ENCODE measurements at places on chromosomes 2 and 18. TPM values are rescaled to one million over a fixed set of nuclear protein-coding genes. Genes with fewer than 3 reads are reported as not detected.

- DNase-seq, result no peak
Measured at GRCh38 chr18:80191264-80191663, 56.0 kb downstream of the PARD6G start.

ANKRD53 gene
- polyA plus RNA-seq, result 0.36 TPM

DNA sequence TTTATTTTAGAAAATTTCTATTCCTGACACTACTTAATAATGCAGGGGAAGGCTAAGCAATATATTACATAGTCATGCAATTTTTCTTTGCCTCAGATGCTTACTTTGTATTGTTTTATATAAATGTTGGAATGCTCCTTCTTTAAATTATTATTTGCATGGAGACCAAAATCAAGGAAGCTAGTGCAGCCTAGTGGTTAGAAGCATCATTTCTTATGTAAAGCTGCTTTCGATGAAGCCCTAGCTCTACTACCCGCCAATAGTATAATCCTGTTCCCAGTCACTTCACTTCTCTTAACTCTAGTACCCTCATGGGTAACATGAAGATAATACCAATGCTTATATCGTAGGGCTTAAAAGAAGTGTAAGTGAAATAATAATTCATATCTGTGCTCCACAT is 198.9 kb downstream of the LRATD1 start:
- DNase-seq, result no peak

DNA sequence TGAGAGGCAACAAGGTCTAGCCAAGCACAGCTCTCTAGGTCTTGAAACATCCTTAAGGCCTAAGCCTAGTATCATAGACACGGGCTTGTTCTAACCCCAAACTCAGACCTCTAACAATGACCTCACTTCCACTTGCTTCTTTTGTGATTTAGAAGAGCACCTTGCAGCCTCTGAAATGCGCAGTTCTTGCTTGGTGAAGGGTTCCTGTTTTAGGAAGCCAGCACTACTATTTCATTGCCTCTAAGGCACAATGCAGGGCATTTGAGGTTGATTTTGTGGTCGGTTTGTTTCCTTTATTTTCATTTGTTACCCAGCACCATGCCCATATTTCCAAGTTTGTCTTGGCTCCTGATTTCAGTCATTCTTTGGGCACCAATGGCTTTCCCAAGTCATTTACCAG is 117.0 kb upstream of the CYP1B1 start:
- DNase-seq, result no peak

- DNase-seq, result no peak
Measured at GRCh38 chr2:239138610-239139009, 262.2 kb downstream of the HDAC4 start.

LOXHD1 gene
- not detected for polyA plus RNA-seq

DNA sequence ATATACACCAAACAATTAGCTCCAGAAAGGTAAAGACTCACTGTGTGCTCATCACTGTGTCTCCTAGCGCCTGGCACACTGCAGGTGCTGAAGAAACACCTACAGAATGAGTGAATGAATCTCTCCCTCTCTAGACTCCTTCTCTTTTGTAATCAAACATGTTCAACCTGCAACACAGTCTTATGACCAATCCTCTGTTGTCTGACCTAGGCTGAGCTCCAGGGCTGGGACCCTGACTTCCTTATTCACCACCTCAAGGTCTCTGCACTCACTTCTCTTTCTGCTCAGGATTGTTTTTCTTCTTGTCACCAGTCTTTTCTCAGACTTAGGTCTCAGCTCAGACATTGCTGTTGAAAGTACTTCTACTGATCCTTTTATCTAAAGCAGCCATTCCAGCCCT is 9.8 kb downstream of the CKAP2L start:
- DNase-seq, result no peak

OXER1 gene
- polyA plus RNA-seq, result not detected

- DNase-seq, result no peak
Measured at GRCh38 chr2:54712516-54712915, 10.9 kb upstream of the EML6 start.

SLC8A1 gene
- 34.5 TPM for polyA plus RNA-seq

DNA sequence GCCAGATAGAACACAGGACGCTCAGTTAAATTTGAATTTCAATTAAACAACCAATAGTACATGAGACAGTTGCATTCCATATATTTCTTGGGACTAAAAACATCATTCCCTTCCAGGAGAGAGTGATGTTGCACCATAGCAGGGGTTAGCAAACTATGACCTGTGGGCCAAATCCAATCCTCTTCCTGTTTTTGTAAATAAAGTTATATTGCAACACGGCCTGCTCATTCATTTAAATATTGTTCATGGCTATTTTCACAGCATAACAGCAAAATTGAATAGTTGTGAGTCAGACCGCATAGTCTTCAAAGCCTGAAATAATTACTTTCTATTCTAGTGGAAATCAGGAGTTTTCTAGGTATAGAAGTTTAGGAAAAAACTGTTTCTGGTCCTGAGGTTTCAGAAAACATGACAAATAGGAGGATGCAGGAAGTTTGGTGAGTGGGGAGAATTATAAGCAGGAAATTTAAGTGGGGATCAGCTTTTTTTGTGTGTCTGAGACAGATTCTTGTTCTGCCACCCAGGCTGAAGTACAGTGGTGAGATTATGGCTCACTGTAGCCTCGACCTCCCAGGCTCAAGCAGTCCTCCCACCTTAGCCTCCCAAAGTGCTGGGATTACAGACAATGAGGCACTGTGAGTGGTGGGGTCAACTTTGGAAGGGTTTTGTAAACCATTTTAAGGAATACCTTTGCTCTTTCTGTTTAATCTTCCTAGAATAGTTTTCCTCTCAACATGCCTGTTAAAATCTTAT is 131.5 kb downstream of the SOCS6 start:
- DNase-seq, result peak; percentile 74

- DNase-seq, result no peak
Measured at GRCh38 chr2:216245391-216245975, 126.8 kb downstream of the MARCHF4 start.

DNA sequence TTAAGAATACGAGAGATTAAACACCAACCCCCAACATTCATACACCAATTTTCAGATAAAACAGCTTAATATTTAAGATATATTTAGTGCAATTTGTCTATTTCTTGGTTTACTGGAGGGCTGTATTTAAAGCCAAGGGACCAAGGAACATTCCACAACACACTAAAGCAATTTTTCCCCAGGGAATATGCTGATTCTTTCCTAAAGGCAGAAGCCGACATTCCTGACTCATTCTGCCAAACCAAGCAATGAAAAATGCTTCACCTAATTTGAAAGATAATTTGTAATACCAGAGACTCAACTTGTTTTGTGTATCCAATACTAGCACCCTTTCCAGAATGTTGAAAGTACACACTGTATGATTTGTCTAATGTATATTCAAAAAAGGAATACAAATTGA is 1267.6 kb upstream of the PIK3C3 start:
- DNase-seq, result no peak

FAM228A gene
- 0.17 TPM for polyA plus RNA-seq

TLK1 gene
- polyA plus RNA-seq, result 18.2 TPM

DNA sequence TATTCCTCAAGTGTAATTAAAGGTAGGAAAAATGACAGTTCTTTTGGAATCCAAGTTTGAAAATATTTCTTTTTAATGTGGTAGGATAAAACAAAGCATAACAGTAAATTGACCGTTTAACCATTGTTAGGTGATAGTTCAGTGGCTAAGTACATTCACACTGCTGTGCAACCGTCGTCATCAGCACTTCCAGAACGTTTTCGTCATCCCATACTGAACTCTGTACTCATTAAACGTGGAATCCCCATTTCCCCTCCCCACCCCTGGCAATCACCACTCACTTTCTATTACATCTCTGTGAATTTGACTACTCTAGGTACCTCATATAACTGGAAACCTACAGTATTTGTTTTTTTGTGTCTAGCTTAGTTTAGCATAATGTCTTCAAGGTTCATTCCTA is 32.9 kb upstream of the FZD5 start:
- DNase-seq, result no peak

PPP4R1 gene
- 135 TPM for polyA plus RNA-seq

- DNase-seq, result no peak
Measured at GRCh38 chr2:160583146-160583535, 89.5 kb upstream of the RBMS1 start.

CD226 gene
- 0.53 TPM for polyA plus RNA-seq

- DNase-seq, result peak; percentile 68
Measured at GRCh38 chr2:12317814-12318426, 398.8 kb upstream of the TRIB2 start.

DNA sequence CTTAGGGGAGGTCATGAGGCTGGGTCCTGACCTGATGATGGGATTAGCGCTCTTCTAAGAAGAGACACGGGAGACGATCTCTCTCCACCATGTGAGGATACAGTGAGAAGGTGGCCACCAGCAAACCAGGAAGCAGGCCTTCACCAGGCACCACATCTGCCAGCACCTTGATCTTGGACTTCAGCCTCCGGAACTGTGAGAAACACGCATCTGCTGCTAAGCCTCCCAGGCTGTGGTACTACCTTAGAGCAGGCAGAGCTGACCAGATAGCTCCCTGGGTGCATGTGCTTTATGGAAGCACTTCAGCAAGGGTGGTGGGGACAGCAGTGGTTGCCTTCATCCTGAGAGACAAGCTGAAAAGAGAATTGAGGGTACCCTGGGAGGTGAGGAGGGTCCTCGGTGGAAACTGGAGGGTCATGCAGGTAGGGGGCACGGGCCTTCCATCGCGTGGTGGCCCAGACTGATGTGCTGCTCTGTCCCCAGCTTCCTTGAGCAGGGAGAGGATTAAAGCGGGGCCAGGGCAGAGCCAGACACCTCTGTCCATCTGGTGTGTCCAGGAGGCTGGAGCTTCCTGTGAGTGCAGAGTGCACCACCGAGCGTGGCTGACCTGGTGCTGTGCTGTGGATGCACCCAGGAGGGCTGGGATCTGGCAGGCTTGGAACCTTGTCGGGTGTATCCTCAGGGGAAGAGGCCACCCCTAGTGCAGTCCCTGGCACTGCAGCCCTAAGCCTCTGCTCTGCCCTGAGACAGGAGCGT is 42.9 kb upstream of the HS6ST1 start:
- DNase-seq, result no peak

All from BJ (cell line).